Activated CD8-positive, alpha-beta memory T cell treated with anti-CD3 and anti-CD28 coated beads, Interleukin-2, amount 50 U/mL, for 48 hours (primary cell): ENCODE measurements at places on chromosomes 16 and 17.

DNA sequence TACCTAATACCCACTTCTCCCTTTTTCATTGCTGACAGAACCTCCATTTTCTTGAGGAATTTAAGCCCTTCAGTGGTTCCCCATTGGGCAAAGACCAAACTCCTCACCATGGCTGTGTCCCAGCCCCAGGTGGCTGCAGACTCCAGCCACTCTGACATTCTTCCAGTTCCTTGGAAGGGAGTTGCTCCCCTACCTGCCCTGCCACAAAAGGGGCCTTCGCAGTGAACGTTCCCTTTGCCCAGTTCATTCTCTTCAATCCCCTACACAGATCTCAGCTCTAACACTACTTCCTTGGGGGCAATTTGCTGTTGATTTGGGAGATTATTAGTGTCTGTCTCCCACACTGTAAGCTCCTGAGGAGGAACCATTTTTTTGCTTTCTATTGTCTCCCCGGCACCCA lies 3.2 kb upstream of the AKTIP start:
- DNase-seq = peak; percentile 26

DNA sequence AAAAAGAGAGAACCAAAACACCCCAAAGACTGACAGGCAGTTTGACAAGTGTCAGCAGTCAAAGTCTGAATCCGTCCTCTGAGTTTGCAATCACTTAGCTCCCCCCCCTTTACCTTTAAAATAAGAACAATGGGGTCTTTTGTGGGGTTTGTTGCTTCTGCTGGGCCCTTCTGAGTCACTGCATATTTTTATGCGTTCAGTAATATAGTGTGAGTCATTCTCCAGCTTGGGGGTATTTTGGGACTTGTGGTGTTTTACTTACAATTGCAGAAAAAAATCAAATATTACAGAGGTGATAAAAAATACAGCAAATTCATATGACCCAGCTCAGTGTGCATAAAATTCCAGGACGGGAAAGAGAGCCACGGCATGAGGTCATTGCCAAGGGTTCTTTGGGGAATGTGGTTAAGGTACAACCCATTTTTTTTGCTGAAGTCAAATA lies 120.1 kb downstream of the CYLD start:
- DNase-seq = no peak

- no peak for DNase-seq
Measured at GRCh38 chr17:11561702-11562101, 36.6 kb upstream of the DNAH9 start.

DNA sequence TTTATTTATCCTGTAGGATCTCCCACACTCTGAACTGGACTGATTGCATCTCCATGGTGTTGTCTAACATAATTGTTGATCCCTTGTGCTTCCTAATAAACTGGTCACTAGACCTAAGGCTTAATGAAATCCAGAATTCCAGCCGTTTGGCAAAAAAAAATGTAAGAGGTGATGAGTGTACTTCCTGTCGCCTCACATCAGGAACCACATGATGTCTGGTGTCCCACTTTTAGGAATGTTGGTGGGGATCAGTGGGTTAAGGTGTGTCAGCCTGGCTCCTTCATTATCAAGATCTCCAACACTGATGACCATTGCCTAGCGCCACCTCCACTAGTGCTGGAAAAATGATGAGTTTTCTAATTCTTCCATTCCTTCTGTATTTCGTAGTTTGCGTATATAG lies 18.6 kb upstream of the LONP2 start:
- no peak for DNase-seq

- DNase-seq = no peak
Measured at GRCh38 chr17:19544366-19544765, 10.7 kb downstream of the SLC47A1 start.

DNA sequence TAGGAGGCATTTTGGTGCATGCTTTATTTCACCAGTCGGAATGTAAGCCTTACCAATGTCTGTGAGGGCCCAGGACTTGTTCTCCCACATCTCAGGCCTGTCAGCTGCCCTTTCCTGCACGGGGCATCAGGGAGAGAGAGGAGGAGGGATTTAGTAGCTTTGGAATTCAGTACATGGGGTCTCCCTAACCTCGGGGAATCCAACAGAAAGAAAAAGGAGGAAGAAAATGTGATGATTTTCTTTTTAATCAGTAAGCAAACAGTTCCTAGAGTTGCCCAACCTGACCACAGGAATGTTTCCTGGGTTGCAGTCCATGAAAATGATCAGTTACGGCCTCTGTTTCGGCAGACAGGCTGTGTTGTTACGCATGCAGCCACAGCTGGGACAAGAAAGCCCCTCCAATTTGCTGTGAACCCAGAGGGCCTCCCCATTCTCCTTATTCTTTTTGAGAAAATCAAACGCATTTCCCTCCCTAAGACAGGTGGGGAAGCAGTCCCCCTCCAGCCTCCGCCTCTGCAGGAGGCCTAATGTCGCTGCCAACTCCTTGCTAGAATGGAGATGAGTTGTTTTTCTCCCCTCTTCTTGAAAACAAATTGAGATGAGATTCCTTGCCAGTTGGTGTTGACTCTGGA lies 53.1 kb upstream of the TANGO6 start:
- DNase-seq = no peak

- no peak for DNase-seq
Measured at GRCh38 chr17:17377071-17377967, 74.1 kb downstream of the NT5M start.

GRCh38 chr17:32102172-32102571 lies 40.1 kb upstream of the RHOT1 start:
- no peak for DNase-seq

GRCh38 chr16:19502395-19503131 lies 19.3 kb downstream of the GDE1 start:
- DNase-seq = peak; percentile 76

DNA sequence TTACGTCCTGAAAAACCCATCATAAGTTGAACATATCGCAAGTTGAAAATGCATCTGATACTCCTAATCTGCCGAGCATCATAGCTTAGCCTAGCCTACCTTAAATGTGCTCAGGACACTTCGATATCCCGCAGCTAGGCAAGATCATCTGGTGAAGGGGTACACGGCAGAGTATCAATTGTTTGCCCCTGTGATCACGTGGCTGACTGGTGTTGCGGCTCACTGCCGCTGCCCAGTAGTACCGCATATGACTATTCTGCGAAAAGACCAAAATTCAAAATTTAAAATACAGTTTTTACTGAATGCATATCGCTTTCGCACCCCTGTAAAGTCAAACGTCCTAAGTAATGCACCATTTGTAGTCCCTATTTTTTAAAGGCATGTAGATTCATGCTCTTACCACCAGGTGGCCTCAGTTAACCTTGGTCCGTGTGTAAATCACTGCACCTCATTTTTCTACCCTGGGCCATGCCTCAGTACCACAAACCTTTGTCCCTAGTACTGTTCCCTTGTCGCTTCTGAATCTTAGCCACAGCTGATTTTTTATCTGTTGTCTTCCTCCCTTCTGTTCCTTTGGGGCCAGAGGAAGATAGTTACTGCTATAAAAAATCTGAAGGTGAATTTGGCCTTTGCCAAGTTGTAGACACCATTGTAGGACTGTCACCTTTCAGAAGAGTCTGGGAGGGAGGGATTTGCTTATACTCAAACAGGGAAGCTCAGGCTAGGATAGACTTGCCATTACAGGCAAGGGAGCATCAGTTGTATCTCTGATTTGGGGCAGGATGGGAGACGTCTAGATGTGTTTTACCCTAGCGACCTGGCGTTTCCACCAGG lies 34.4 kb downstream of the WWP2 start:
- DNase-seq = no peak

GRCh38 chr16:10665166-10665565 lies 29.6 kb downstream of the TEKT5 start:
- DNase-seq = no peak

DNA sequence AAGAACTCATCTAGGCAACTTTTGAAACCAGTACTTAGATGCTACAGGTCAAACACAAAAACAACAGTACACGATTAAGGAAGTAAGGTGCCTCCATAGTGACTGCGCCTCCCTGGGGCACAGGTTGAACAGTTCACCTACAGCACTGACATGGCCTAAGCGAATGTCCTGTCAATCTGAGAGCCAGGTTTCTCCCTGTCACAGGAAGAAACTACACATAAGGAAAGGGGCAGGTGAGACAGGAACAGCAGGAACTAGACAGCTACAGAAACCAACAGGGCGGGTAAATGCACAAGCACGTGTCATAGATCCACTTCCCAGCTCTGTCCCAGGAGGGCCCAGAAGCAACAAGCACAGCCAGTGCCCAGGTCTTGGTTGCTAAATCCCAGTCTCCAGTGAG lies 8.0 kb upstream of the ARHGDIA start:
- no peak for DNase-seq

- no peak for DNase-seq
Measured at GRCh38 chr16:67198238-67198734, 645 bp upstream of the ELMO3 start.

- no peak for DNase-seq
Measured at GRCh38 chr16:9378876-9379275, 287.4 kb downstream of the HAPSTR1 start.

DNA sequence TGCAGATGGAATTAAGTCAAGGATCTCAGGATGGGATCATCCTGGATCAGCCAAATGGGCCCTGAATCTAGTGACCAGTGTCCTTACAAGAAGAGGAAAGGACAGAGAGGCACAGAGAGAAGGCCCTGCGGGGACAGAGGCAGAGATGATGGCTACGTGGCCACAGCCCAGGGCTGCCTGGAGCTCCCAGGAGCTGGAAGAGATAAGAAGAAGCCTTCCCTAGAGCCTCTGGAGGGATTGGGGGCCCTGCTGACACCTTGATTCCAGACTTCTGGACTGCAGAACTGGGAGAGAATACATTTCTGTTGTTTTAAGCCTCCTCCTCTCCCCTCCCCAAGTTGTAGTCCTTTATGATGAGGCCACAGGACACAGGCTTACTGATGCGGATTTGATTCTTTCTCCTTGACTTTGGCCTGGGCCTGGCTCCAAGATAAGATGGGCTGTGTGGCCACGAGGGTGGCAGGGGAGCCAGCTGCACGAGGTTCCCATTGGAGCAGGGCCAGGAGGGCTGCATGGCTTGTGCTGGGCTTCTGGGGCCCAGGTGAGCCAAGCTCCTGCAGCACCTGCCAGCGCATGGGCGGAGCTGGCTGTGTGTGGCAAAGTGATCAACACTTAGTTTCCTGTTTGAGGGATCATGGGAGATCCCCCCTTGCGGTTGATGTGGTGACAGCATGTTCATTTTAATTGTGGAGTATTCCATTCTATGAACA lies 146.1 kb downstream of the IRF8 start:
- DNase-seq = peak; percentile 61

GRCh38 chr17:57987581-57988300 lies at the start of gene VEZF1:
Gene VEZF1, minus strand, starts transcription at chr17:57988254. Its CDS starts 143 bp downstream, at chr17:57988111.
- DNase-seq = peak; percentile 91

DNA sequence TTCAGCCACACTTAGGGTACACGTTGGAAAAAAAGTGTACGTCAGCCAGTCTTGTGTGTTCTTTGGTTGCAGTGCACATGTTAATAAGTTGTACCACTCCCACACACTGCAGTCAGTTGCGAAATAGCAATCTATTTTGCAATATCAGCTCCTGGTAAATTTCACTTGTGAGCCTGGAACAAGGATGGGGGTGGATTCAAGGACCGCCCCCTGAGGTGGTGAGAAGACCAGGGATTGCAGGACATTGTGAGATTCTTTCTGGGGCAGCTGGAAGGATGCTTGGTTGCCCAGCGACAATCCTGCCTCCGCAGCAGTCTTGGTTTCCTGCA lies 78.6 kb upstream of the ZFHX3 start:
- DNase-seq = no peak

DNA sequence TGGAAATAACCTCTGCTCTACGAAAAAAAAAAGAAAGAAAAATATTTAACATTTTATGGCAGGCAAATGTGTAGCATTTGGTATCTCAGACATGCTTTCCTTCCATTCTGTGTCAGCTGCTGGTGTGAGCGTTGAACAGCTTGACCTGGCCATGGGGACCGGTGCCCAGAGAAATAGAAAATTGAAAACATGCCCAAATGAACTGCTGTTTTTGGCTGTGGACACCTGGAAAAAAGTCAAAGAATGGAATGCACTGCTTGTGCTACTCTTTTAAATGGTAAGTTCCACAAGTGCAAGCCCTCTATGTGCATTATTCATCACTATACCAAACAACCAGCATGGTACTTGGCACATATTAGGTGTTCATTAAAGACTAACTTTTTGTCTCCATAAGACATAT lies 127.2 kb downstream of the CDH8 start:
- DNase-seq = no peak

DNA sequence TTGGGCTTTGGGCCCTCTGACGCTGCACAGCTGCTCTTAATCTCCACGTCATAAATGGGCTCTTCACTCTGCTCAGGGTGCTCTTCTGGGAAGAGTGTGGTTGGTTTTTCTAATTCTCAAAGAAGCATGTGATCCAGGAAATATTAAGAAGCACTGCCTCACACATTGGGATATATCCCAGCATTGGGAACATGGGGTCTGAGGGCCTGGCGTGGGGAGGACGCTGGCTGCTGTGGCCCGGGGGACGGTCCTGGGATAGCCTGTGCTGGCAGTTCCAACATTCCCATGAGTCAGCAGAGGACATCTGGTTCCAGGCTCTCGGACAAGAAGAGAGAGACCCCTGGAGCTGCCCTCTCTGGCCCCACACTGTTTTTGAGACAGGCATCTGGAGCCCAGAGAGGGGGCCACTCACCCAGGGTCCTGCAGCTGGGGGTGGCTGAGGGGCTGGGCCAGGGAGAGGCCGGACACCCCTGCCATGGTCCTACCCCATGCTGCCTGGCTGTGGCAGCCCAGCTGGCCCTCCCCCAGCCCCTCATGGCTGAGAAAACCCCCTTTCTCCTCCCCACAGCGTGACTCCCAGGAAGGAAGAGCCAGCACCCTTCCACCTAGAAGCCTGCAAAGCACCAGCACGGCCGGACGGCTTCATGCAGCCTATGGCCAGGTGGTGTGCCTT lies 58.8 kb downstream of the NT5M start:
- DNase-seq = no peak

GRCh38 chr16:1613728-1614455 lies 1.7 kb downstream of the CRAMP1 start:
- peak; percentile 66 for DNase-seq

DNA sequence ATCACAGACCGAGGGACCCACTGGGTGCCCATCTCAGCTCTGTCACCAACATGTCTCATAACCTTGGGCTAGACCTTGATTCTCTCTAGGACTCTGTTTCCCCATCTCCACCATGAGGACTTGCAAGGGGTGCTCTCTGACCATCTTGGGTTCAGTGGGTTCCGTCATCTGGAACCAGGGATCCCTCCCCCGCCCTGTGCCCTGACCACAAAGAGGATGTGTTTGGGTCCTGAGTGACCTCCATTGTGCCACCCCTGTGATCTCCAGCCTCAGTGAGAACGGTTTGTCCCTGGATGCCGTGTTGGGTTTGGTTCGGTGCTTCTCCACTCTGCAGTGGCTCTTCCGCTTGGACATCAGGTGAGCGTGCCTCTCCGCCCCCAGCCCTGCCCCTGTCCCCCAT lies 49.1 kb upstream of the CPNE2 start:
- DNase-seq = no peak

- DNase-seq = no peak
Measured at GRCh38 chr16:75818491-75818890, 92.2 kb upstream of the CPHXL start.

GRCh38 chr16:25707982-25708583 lies 16.3 kb downstream of the HS3ST4 start:
- DNase-seq = no peak

GRCh38 chr17:81371910-81372760 lies 23.1 kb upstream of the BAHCC1 start:
- DNase-seq = no peak

- no peak for DNase-seq
Measured at GRCh38 chr17:27233776-27234175, 60.1 kb upstream of the WSB1 start.
